Stimulated activated CD4-positive, alpha-beta T cell treated with anti-CD3 and anti-CD28 coated beads, TNF-alpha, amount 100 ng/mL, for 1 hour (primary cell): ENCODE measurements at places on chromosomes 5 and 9.

- no peak for DNase-seq
Measured at GRCh38 chr5:143140492-143141203, 262.8 kb downstream of the NR3C1 start.

DNA sequence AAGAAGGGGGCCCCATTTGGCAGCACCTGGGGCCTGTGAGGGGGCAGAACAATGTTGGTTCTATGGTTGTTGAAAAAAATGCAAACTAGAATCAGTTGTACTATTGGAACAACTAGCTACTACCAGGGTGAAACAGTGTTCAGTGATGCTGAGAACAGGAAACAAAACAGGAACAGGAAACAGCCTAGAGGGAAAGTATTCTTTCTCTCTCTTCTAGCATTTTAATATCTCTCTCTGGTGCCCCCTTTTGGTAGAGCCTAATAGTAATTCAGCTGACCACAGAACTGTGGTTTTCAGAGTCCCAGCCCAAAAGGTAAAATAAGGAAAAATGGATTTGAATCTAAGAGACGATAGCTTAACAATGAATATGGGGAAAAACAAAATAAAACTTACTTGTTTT, 138.0 kb upstream of the KCNN2 start:
- DNase-seq = no peak

DNA sequence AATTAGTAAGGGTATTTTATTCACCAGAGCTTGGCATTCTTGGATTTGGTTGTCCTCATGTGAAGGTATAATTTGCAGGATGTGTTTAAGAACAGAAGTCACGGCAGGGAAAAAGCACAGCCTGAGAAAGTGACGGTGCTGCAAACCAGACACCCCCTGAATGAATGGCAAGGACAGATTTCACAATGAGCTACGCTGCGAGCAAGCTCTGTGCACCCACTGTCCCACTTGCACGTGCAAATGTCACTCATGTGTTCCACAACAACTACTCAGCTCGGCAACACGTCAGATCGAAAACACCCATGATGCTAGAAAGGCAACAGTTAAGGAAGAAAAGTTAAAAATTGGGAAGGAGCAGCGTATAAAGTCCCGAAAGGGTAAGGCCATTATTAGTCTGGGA, 168.9 kb downstream of the ROR2 start:
- DNase-seq = no peak

DNA sequence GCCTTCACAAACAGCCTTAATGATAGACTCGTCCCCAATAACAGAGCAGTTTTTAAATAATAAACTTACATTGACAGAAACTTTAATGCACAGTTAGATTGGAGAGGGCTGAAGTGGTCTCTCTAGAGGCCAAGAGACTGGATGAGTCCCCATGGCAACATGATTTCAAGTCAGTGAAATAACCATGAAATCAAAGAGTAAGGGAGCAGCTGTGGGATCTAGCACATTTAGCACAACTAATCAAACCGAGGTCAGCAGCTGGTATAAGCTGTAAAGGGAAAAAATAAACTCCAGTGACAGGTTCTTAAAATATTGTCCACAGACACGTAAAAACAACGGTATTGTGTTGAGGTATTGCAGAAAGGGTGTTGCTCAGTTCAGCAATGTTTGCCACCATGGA, 916.6 kb downstream of the DNAH5 start:
- DNase-seq = no peak

- DNase-seq = no peak
Measured at GRCh38 chr5:55154873-55155272, 5.1 kb upstream of the GPX8 start.

GRCh38 chr5:163459462-163459818, 462 bp downstream of the NUDCD2 start:
- no peak for DNase-seq

GRCh38 chr9:131738293-131739132, 1.4 kb downstream of the RAPGEF1 start:
- no peak for DNase-seq
